ENCODE measurements at places on chromosomes 3 and 15. TPM values are rescaled to one million over a fixed set of nuclear protein-coding genes. Genes with fewer than 3 reads are reported as not detected.
A peak's percentile ranks its signal among the peaks of the same experiment; 100 is the strongest.

Gene CAPN3
- 3.3 TPM for total RNA-seq

Gene FBXO40
- 0.08 TPM for total RNA-seq

Gene SPESP1
- total RNA-seq = not detected

Gene ARNT2
- total RNA-seq = 30.7 TPM

Gene B2M
- 496 TPM for total RNA-seq

Gene LHFPL4
- total RNA-seq = not detected

Gene UBE2E2
- total RNA-seq = 70.4 TPM

Gene AHSG
- not detected for total RNA-seq

- no peak for DNase-seq
Observed at GRCh38 chr3:151404316-151404715, 19.8 kb upstream of the P2RY12 start.

GRCh38 chr3:70400194-70400593 lies 87.8 kb upstream of the MDFIC2 start:
- no peak for DNase-seq

DNA sequence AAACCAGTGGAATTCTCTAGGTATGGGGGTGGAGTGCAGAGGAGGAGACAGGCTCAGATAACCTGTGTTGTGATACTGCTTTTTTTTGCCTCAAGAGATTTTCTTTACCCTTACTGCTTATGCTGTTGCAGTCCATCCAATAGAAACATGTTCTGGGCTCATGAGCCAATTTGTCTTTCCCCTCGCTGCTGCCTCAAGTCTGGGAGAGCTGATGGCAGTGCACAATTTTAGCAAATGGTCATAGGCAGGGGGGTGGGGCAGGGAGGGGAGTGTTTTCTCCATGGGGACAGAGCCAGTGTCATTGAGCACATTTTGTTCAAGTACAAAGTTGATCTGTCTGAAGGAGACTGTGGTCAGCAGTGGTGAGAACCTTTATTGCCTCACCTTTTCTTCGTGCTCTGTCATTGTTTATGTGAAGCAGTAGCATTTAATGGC lies 134.9 kb downstream of the MBNL1 start:
- no peak for DNase-seq

GRCh38 chr3:50609763-50610085 lies 1.9 kb downstream of the CISH start:
- DNase-seq = no peak

DNA sequence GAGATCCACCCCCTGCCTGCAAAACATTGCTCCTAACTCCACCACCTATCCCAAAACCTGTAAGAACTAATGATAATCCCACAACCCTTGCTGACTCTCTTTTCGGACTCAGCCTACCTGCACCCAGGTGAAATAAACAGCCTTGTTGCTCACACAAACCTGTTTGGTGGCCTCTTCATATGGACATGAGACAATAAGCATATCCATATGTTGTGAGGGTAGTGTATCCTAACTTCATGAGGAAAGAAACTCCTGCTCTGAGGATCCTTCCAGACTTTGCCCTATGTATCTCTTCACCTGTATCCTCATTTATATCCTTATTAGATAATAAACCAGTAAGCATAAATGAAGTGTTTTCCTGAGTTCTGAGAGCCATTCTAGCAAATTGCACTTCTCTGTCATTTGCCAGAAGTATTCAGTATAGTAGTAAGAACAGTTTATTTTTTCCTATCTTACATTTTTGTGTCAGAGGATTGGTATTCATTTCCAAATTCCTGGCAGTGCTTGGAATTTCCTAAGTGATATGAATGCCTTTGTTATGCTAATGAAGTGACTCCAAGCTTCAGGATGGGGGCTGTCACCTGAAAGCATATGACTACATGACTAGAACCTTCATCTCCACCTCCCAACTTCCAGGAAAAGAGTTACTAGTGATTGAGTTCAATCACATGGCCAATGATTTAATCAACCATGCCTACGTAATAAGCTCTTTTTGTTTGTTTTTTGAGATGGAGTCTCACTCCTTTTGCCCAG lies 30.2 kb downstream of the TTBK2 start:
- no peak for DNase-seq

DNA sequence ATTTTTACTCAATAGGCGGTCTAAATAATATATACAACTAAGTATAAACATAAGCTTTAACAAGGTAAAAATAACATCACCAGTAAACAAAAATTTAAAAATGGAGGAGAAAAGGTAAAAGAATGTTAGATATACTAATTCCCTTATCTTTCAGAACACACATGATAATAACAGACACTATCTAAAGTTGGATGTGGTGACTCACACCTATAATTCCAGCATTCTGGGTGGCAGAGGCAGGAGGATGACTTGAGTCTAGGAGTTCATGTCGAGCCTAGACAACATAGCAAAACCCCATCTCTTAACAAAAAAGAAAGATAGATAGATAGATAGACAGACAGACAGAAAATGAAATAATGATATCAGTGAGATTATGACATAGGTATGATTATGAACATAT lies 85.1 kb downstream of the STAG1 start:
- DNase-seq = no peak

GRCh38 chr3:61774279-61774890 lies 213.0 kb downstream of the PTPRG start:
- DNase-seq = no peak

DNA sequence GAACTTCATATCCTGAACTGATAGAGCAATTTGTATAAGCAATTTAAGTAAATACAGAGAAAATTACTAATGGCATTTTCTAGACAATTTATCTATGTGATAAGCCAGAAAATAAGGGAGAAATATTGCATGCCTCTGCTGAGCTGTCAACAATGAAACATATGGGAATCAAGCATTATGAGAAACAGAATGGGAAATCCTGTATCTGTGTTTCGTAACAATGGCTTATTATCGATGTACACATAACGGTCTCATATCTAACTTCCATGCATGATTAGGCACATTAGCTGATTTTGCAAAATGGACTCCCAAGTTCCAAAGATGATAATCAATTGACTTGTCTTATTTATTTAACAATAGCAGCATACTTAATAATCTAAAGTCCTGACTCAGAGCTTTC lies 30.4 kb upstream of the KCNMB2 start:
- DNase-seq = no peak

DNA sequence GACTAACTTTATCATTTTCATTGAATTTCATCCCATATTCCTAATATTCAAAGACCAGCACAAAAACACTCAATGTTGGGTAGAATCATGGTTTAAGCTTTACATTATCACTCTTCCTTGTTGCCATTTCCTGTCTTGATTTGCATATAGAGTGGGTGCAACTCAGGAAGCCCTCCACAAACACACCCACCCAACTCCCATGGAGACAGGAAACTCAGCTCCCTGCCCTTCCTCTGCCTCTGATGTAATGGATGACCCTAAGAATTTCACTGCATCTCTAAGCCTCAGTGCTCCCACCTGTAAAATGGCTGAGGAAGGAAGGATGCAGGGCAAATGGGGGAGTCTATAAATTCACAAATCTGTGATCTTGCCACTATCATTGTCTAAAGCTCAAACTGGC lies 98.1 kb upstream of the BFSP2 start:
- no peak for DNase-seq

DNA sequence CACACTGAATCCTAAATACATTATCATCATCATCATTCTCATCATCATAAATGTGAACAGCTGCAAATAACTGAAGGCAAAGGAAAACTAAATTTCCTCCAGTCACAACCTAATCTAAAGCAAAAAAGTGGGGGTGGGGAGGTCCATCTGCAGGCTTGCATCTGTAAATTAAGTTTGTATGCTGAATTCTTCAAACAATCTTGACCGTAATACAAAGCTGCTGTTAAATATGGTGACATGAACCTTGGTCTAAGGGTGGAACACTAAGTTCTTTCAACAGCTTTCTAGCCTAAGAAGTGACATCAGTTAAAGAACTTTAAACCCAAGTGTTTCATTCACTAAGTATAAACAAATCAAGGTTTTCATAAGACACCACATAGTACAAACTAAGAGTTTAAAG lies 4.3 kb downstream of the LRRFIP2 start:
- DNase-seq = no peak

DNA sequence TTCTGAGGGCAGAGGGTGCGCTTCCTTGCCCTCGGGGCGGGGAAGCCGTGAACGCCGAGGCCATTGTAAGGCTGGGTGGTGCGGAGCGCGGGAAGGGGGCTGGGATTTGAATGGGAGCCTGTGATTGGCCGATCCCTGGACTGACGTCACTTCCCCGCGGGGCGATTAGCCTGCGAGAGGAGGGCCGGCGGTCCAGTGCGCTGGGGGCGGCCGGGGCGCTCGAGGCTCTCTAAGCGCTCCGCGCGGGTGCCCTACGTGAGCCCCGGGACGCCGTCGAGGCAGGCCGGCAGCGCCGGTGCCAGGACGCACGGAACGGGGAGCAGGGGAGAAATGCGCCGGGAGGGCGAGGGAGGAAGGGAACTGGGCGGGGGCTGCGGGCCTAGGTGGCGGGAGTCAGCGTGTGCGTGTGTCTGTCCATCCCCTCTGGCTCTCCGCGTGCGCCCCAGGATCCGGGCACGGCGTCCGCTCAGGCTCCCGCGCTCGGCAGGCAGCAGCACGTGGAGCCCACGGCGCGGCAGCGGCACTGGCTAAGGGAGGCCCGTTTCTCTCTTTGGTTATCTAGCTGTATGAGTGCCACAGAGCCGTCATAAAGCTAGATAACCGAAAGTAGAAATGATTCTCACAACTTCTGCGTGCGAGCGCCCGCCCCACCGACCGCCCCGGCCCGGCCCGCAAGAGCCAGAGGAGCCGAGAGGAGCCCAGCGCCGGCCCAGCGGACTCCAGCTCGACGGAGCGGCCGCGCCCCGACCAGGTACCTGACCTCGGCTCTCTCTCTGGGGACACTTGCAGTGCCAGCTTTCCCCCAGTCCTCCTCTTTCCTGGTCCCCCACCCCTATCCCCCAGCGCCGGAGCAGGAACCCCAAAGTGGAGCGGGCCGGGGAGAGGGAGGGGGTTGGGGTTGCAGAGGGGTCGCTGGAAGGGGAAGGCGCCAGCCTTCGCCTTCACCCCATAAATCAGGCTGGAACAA lies 33.1 kb upstream of the POLG start:
- DNase-seq = no peak

DNA sequence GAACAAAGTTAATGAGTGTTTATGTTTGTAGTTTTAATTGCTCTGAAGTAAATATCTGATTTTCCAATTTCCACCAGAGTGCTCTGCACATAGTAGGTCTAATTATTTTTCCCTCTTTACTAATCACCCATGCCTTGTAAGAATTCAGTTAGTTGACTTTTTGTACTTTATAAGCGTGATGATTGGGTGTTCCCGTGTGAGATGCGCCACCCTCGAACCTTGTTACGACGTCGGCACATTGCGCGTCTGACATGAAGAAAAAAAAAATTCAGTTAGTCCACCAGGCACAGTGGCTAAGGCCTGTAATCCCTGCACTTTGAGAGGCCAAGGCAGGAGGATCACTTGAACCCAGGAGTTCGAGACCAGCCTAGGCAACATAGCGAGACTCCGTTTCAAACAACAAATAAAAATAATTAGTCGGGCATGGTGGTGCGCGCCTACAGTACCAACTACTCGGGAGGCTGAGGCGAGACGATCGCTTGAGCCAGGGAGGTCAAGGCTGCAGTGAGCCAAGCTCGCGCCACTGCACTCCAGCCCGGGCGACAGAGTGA lies 507 bp upstream of the VHL start:
- no peak for DNase-seq

DNA sequence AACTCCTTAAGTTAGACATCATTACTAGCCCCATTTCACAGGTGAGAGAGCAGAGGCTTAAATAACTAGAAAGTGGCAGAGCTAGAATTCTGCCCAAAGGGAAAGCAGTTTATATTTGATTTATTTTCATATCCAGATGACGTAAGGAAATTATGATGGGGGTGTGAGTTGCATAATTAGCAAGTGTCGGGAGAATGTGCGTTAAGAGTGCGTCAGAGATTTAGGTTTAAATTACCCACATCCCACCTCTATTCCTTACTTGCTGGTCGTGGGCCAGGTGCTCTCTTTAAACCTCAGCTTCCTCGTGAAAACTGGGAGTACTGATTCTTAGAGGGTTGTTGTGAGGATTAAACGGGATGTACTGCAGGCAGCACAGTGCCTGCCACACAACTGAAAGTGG lies 32.3 kb downstream of the FSTL1 start:
- DNase-seq = no peak

DNA sequence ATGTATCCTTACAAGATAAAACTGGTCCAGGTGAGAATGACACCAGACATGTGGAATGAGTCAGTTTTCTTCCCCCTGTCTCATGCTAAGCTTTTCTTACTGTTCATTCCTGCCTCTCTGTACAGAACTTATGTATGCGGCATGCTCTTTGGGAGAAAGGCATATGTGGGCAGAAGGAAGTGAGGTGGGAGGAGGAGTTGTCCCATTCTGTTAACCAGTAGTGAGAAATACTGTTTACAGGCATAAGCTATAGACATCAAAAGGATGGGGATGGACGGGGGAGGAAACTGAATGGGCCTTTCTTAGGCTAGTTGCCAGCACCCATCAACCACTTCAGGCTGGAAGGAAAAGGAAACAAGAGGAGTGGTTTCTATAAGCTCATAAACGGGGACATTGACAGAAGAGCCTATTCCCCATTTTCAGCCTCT lies 143.6 kb upstream of the BHLHE40 start:
- DNase-seq = no peak

DNA sequence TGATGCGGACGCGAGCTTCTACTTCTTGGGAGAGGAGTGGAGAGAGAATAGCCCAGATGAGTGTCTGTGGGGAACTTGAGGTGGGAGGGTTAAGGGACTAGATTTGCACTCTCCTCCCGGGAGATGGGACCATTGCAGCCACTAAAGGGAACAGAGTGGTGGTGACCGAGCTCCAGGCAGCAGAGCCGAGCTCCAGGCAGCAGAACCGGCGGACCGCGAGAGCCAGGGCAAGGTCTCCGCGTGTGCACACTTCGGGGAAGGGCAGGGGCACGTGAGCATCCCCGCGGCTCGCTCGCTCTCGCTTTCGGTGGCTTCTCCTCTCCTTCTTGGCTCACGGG lies 1.1 kb downstream of the IGDCC3 start:
- peak; percentile 4 for DNase-seq

- DNase-seq = no peak
Observed at GRCh38 chr3:134823679-134824078, 28.6 kb downstream of the EPHB1 start.

DNA sequence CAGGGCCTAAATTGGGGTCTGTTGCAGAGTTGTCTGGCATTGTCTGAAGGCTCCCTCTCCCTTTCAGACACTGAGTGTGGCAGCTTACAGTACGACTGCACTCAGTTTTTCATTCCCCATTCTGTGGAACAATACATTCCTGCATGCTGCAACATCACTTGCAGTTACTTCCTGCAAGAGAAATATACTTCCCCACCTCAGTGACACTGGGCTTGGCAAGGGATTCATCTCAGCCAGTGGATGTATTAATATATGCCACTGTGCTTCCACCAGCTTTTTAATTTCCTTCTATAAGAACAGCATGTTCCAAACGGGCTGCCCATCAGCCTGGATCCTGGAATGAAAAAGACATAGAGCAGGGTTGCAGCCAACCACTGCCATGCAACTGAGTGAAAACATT lies 23.1 kb downstream of the B3GALNT1 start:
- no peak for DNase-seq

Measured in chondrocyte (in vitro differentiated cells).